Endodermal cell (in vitro differentiated cells): ENCODE measurements at places on chromosomes 2 and 18. TPM values are rescaled to one million over a fixed set of nuclear protein-coding genes. Genes with fewer than 3 reads are reported as not detected.

Gene SF3B1
- 353 to 403 TPM (median 356 TPM) in 3 replicates for total RNA-seq

Gene MALL
- 5.0 and 5.2 TPM in 2 replicates for total RNA-seq

DNA sequence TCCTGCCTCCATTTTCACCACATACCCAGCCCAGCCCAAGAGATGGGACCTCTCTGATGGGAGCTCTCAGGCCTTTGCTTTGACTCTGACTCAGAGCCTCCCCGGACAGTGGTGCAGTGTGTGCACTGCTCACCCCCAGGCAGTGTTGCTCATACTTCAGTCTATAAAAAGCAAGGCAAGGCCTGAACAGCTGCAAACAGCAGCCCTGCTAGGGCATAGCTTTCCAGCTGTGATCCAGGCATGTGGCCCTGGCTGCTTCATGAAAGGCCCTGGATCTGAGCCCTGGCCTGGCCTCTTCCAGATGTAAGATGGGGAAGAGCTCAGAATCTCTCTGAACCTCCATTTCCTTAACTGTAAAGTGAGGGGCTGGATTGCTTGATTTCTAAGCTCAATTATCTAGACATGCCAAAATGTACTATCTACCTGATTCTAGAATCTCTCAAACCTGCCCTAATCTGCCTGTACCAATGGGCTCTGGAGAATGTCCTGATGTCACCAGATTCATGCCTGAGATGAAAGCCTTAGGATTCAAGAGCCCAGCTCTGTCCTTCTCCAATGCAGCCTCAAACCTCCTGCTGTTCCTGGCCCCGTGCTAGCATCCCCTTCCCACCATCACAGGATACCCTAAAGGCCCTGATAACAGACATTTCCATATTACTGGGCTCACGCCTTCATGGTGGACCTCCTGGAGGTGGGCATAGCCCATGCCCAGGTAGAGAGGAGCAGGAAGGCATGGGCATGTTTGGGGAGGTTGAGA lies 206.9 kb downstream of the ARL4C start:
- DNase-seq: no peak
- no peak overlapping the region for H3K4me3 ChIP-seq
- H3K36me3 ChIP-seq: no peaks in the 10 kb centered on the region

DNA sequence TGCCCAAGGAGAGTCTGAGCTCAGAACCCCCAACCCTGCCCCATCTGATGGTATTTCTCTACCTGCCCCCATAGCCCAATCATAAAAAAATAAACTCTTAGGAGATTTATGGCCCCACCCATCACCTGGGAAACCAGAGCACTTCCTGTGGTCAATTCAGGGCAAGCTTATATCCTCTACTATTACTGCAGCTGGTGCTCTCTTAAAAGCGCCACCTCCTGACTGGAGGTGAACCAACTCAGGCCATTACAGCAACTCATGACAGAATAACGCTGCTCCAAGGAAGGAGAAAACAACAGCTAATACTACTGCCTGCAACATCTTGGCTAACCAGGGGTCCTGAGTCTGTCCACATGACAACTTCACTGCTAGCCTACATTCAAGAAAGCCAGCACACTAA lies 195.7 kb downstream of the MTCL1 start:
- peaks cover 46% of the 10 kb centered on the region for H3K27me3 ChIP-seq
- H3K36me3 ChIP-seq: no peaks in the 10 kb centered on the region
- no peak overlapping the region for H3K4me3 ChIP-seq
- H3K4me1 ChIP-seq: no peaks in the 10 kb centered on the region
- no peak overlapping the region for H3K27ac ChIP-seq

Gene SERPINB13
- not detected in 2 replicates for total RNA-seq

DNA sequence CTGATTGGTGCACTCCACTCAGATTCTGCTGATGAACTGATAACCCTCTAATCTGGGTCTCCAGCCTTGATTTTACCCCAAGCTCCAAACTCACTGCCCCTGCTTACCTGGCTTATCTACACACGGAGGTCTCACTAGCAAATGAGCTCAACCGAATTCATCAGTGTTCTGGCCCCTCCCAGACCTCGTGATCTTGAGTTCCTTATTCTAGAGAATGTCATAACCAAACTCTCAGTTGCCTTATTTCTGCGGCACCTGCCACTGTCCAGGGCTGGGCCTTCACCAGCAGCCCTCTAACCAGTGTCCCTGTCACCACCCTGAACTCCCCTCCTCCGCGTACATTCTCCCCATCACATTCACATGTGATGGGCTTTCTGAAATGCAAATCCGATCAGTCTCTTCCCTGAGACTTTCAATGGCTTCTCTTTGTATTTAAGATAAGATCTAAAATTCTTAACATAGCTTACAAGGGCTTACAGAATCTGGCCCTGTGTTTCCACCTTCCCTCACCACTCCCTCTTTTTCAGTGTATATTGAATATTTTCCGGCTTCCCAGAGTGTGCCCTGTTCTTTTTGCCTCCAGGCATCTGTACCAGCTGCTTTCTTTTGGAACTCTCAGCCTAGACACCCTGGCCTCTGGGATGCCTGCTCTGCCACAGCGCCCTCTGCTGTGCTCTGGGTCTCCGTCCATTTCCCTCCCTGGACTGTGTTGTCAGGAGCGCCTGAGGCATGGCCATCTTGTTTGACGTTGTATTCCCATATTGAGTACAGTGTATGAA lies 31.1 kb downstream of the NAB1 start:
- DNase-seq: peak; percentile 93
- no peak overlapping the region for H3K4me3 ChIP-seq
- peaks cover 26% of the 10 kb centered on the region for H3K4me1 ChIP-seq
- H3K27me3 ChIP-seq: no peaks in the 10 kb centered on the region

Gene SFXN5
- total RNA-seq: 30.5 and 32.8 TPM in 2 replicates

DNA sequence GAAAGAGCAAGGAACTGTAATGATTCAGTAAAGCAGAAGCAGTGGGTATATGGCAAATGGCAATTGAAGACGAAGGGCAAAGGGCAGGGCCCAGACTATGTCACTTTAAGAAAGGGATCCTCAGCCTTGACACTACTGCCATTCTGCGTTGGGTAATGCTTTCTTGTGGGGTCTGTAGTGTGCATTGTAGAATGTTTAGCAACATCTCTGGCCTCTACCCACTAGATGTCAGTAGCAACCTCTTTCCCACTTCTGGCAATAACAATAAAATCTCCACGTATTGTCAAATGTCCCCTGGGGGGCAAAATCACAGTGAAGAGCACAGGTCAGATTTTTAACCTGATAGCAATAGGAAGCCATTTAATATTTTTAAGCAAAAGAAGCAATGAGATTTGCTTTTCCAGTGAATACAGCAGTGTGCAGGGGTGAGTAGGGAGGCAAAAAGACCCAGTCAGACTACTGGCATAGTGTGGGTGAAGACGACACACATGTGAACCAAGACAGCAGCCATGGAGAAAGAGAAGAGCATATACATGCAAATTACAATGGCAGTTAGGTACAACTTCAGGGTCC lies 209.5 kb downstream of the DYM start:
- no peak overlapping the region for H3K27ac ChIP-seq
- H3K4me3 ChIP-seq: no peak overlapping the region
- H3K36me3 ChIP-seq: peaks cover 5% of the 10 kb centered on the region
- DNase-seq: no peak

DNA sequence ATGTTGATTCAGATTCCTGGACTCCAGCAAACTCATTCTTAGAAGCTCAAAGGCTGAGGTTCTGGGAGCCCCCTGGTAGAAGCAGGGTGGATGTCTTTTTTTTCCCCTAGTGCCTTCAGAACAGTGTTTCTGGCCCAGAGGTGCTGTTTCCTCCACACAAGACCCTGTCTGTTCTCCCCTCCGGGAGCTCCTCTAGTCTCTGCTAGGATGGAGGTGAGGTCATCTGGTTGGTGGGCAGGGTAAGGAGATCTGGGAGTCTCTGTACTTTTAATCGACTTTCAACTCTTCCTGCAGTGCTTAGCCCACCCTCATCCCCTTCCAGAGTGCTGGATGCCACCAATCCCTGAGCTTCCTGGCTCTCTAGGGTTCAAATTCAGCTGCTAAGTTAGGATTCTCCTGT lies 192.0 kb downstream of the SH3BP4 start:
- H3K27ac ChIP-seq: no peak overlapping the region
- H3K4me1 ChIP-seq: peaks cover 8% of the 10 kb centered on the region
- DNase-seq: no peak
- peaks cover 33% of the 10 kb centered on the region for H3K27me3 ChIP-seq
- no peaks in the 10 kb centered on the region for H3K36me3 ChIP-seq

- H3K4me3 ChIP-seq: no peak overlapping the region
- peak; percentile 42 for DNase-seq
- peaks cover 14% of the 10 kb centered on the region for H3K36me3 ChIP-seq
- H3K27ac ChIP-seq: no peak overlapping the region
These were observed 963 bp upstream of the MRPL44 start for GRCh38 chr2:223956300-223956699.

DNA sequence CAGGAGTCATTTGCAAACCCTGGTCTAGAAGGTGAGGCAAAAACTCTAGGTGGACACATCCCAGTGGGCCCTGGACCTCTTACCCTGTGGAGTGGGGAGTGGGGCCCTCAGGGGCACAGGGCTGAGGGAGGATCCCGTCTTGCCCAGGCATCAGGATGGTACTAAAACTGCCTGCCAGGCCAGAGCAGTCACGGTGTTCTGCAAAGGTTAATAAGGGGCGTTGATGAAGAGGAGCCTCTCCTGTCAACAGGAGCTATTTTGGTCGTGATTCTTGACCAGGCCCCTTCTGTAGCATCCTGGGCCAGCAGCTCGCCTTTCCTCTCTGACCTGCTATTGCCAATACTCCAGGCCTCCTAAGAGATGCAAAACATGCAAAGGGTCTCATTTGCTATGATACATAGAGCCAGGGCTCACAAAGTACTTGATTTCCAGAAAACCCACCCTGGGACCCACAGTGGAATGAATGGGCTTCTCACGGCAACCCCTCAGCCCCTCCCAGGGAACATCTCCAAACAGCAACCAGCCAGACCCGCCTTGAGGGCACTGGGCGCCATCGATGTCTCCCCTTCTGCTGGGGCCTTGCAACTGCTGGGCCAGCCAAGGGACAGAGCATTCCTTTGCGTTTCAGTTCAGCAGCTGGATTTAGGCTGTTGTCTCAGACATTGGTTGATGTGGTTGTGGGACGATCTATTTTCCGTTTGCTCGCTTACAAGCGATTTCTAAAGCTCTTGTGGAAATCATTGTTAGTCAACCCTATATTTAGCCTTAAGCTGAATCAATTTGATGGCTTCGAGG lies 111.1 kb downstream of the PDCL3 start:
- no peak overlapping the region for H3K27ac ChIP-seq
- no peaks in the 10 kb centered on the region for H3K4me1 ChIP-seq
- no peaks in the 10 kb centered on the region for H3K36me3 ChIP-seq
- no peak overlapping the region for H3K4me3 ChIP-seq

DNA sequence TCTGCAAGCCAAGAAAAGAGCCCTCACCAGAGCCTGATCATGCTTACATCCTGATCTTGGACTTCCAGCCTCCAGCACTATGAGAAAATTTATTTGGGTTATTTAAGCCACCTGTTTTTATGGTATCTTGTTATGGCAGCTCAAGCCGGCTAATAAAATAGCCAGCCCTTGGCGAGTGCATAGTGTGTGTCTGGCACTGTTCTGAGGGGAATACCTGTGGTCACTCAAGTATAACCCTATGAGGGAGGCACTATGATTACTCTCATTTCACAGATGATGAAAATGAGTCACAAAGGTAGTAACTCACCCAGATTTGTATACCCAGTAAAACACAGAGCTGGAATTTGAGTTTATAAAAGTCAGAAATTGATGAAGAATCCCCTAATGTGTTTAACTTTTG lies 556.9 kb upstream of the SETBP1 start:
- no peak for DNase-seq
- no peaks in the 10 kb centered on the region for H3K4me1 ChIP-seq
- H3K4me3 ChIP-seq: no peak overlapping the region
- H3K36me3 ChIP-seq: no peaks in the 10 kb centered on the region
- H3K27ac ChIP-seq: no peak overlapping the region

- no peak overlapping the region for H3K27ac ChIP-seq
- H3K4me1 ChIP-seq: peaks cover 36% of the 10 kb centered on the region
- no peaks in the 10 kb centered on the region for H3K27me3 ChIP-seq
- no peak for DNase-seq
- H3K4me3 ChIP-seq: peak overlapping the region; percentile 36
These were observed 70.2 kb downstream of the INPP4A start for GRCh38 chr2:98514879-98515249.
